ENCODE measurements at places on chromosomes 4 and X.

DNA sequence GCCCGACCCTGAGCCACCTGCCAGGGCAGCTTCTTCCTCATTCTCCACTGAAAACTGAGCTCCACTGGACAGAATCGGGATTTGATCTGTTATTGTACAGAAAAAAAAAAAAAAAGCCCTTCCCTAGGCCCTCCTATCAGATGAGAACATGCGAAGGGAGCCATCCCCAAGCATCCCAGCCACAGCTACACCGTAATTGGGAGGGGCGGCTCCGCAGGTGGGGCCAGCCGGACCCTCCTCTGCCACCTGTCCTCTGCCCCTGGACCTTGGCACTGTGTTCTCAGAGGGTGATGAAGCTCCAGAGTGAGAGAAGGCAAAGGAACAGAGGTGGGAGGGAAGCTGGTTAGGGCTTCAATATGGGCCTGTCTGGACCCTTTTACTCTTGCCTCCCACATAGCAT is 240.0 kb upstream of the PSAPL1 start:
- DNase-seq, result no peak

DNA sequence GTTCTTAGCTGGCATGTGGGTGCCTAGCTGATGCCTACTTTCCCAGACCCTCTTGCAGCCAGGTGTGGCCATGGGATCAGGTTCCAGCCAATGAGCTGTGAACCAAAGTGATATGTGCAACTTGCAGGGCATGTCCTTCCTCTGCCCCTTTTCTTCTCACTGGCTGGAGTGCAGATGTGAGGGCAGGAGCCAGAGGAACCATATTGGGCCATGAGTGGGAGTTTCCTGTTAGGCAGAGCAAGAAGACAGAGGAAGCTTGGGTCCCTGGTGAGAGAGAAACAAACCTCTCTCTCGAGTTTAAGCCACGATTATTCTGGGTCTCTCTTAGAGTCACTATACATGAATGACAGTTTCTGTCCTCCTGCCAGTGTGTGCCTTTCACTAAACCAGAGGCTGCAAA is 120.4 kb upstream of the STX18 start:
- DNase-seq, result no peak

- no peak for DNase-seq
Observed at GRCh38 chr4:54898656-54899340, 226.6 kb downstream of the KDR start.

GRCh38 chr4:77084019-77084639 is 8.3 kb upstream of the CCNI start:
- no peak for DNase-seq

- no peak for DNase-seq
Observed at GRCh38 chr4:94500685-94501084, 48.9 kb downstream of the PDLIM5 start.

GRCh38 chr4:154916068-154916467 is 135.0 kb downstream of the RBM46 start:
- no peak for DNase-seq

GRCh38 chr4:168335621-168336020 is 17.1 kb upstream of the DDX60 start:
- no peak for DNase-seq

DNA sequence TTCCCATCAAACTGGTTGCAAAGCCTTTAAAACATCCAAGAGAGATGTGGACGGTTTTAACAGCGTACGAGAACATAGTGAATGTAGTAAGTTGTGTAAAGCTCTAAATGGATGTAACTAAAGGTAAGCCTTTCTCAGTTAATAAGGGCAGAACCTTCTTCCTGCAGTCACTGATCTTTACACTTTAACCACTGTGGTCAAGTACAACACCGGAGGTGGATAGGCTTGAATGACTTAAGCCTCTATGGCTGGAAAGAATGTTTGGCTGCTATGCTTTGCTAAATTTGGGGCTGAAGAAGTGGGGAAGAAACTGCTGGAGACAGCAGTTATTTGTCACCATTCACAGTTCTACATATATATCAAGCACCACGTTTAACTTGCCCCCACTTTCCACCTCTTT is 285.1 kb upstream of the FMR1 start:
- DNase-seq, result no peak

DNA sequence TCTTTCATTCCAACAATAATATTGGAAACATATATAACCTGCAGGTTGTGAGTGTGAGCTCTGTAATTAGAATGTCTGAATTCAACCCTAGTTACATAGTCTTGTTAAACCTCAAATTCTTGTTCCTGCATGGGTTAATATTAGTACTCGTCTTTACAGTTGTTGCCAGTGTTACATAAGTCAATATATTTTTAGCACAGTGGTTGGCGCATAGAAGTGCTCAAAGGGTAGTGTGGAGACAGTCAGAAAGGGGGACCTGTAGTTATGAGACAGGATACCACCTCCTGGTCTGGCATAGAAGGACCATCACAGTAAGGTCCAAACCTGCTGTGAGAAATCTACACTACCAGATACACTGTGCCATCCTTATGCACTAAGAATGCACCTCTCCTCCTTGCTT is 1045.9 kb upstream of the SLIT2 start:
- no peak for DNase-seq

GRCh38 chr4:175290401-175290800 is 372.2 kb downstream of the ADAM29 start:
- no peak for DNase-seq

GRCh38 chr4:151887816-151888180 is 127.0 kb upstream of the GATB start:
- DNase-seq, result no peak

DNA sequence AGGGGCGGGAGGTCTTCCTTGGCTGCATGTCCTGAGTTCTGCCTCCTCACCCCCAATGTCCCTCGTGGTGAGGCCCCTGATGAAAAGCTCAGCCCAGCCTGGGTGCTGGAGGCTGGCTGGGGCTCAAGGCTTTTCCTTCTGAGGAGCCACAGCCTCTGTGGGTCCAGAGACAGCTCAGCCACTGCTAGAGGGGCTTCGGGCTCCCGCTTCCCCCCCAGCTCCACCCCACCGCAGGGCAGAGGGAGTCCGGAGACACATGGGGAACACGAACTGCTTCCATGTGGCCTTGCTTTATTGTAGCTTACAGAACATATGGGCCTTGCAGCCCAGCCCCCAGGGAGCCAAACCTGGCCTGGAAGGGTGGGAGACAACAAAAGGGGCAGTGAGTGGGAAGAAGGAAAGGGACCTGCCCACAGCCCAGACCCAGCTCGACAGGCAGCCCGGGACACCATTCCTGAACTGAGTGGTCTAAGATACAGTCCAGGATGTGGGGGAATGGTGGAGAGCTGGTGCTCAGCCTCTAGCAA is 89.9 kb upstream of the NKX1-1 start:
- no peak for DNase-seq

- DNase-seq, result no peak
Observed at GRCh38 chrX:63470506-63470905, 119.4 kb upstream of the SPIN4 start.

DNA sequence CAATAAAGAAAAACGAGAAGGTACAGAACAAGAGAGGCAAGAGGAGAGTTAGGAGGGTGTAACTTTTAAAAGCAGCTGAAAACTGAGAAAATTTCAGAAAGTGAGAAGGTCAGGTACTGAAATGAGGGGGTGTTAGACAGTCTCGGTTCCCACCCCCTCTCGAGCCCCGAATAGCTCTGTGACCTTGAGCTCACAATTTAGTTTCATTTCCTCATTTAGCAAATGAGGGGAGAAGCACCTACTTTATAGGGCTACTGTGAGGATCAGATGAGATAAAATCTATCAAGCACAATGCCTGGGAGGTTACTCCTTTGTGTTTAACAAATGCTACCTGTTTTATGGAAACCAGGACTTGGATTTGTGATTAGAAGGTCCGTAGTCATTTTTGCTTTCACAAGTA is 4.9 kb downstream of the UGT8 start:
- DNase-seq, result no peak

GRCh38 chr4:48974979-48975640 is 11.0 kb upstream of the CWH43 start:
- no peak for DNase-seq

DNA sequence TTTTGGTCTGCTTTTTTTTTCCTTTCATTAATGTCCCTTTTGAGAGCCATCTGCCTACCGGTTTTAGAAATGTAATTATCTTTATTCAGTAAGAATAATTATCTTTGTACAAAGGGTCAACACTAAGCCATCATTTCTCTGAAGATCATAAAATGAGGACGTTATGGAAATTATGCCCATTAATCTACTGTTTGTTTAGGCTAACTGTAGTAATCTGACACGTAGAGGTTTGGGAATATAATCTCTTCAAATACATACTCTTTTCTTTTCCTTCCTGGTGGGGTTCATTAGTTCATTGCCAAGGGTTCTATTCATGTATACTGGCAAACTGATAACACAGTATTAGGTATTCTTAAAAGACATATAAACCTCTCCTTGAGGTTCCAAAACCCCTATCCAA is 3.8 kb upstream of the HSD17B13 start:
- no peak for DNase-seq

All from nucleus accumbens (tissue), 56 donors.